Endothelial cell (in vitro differentiated cells): ENCODE measurements at places on chromosomes 6 and 20.
A peak's percentile ranks its signal among the peaks of the same experiment; 100 is the strongest.

DNA sequence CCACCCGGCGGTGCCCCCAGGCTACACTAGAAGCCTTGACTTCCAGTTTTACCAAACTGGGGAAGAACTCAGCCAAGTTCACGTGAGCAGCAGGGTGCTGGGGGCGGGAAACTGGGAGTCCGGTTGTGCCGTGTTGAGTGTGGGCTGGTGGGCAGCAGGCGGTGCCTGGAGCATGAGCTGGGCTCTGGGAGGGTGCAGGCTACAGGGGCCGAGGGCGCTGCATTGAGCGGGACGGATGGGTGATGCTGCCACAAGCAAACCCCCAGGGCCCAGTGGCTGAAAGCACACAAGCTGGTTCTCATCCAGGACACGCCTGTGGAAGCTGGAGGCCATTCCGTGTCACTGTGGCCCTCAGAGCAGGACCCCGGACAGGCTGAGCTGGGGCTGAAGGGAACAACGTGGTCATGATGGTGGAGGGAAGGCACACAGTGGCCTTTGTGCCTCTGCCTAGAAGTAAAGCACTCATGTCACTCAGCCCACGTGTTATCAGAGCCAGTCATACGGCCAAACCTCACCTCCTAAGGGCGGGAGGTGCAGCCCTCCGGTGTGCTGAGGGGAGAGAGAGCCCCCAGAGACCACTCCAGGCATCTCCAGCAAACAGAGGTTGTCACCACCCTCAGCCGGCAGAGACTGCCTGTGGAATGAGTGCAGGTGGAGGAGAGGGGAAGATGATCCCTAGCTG, 29.5 kb downstream of the RBM38 start:
- no peak for DNase-seq

DNA sequence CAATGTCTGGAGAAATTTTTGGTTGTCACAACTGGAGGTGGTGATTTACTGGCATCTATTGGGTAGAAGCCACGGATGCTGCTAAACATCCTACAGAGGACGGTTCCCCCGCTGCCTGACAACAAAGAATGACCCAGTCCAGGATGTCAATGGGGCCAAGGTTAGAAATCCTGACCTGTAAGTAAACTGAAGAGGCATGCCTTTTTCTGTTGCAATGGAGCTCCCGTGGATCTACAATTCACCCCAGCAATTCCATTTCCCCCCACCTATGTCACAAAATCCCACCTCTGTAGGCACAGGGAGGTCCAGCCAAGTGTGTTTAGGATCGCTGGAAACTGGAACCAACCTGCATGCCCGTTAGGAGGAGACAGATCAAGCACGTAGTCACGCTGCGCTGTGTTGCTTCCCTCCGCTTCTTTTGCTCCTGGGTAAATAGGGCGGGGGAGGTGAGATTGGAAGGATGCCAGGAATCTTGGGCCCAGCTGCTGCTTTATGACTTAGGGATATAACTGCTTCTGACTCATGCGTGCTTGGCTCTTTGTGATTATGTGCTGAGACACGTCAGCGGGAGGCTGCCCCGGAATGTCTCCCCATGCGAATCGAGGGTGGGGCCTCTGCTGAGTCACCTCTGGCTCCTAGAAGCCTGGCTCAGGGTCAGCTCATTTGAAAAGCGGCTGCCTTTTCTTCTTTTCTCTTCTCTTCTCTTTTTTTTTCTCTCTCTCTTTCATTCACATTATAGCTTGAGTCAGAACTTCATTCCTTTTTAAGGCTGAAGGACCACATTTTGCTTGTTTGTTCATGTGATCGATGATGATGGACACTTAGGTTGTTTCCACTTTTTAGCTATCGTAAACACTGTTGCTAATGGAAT, 12.4 kb upstream of the PEDS1 start:
- peak; percentile 61 for DNase-seq

DNA sequence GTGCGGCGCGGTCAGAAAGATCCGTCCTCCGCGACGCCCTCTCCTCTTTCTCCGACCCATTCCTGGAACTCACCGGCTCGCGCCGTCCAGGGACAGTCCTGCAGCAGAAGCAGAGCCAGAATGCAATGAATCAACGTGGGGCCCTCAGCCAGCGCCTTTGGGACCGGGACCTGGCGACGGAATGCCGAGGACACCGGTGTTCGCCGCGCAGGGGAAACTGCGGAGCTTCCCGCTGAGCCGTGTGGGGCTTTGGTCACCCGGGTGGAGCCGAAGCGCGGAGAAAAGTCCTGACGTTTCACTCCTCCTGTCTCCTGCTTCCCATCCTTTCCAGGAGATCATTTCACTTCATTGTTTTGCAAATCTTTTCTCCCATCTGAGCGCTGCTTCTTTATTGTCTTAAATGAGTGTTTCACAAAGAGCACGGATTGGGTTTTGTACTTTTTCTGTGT, 26.5 kb downstream of the ULBP1 start:
- no peak for DNase-seq

DNA sequence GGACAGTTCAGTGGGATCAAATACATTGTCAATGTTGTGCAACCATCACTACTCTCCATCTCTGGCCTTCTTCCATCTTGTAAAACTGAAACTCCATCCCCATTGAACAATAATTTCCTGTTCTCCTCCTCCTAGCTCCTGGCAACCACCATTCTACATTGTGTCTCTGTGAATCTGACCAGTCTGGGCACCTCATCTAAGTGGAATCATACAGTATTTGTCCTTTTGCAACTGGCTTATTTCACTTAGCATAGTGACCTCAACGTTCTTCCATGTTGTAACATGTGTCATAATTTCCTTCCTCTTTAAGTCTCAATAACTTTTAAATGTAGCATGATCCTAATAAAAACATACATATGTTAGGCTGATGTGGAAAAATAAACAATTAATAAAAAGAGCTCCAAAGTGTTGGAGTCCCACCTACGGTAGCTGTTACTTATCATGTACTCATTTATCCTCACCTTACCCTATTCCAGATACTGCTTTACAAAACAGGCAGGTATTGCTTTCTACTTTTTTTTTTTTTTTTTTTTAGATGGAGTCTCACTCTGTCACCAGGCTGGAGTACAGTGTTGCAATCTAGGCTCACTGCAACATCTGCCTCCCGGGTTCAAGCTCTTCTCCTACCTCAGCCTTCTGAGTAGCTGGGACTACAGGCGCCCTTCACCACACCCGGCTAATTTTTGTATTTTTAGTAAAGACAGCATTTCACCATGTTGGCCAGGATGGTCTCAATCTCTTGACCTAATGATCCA, 91.9 kb downstream of the TNFAIP3 start:
- no peak for DNase-seq

DNA sequence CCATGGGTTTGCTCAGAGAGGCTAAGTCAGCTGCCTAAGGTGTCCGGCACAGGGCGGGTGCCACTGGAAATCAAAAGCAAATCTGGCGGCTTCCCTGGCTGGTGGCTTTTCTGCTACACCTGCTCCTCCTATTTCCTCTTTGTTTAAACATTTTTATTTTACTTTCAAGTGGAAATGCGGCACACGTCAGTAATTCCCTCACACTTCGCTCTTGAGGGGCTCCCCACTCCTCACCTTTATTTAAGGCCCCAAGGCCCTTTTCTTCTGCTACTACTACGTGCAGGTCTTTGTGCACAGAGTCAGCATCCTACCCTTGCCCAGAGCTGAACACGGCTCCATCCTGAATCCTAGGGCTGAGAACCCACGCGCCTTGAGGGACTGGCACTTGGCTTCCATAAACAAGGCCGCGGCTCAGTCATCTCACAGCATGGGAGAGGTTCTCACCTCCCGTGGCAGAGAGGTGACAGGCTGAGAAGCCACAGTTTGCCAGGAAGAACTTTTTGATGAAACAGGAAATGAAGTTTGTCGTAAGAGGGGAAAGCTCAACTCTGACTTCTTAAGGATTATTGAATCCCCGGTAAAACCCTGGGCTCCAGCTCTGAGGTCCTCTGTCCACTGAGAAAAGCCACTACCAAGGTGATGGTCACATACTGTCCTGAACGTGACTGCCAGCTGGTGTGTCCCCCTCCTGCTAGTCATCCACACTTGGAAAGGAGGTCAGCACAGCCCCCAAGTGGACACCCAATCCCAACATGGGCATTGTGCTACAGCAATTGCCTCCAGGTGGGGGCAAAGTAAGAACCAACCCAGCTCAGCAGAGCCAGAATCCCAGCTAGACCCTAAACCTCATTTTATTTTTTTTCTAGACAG, 48.0 kb downstream of the NFATC2 start:
- no peak for DNase-seq

DNA sequence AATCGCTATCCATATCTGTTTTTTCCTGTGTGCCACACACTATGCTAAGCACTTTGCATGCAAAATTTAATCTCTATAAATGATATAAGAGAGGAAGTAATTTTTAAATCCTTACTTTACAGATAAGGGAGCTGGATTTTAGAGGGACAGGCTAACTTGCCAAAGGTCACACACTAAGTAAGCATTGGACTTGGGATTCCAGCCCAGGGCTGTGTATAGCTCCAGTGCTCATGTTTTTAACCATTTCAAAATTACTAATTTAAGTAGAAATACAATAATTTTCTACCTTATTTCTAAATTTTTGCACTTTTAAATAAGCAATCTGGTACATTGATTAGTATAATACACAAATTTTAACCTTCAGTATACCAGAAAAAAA, 144.6 kb downstream of the UST start:
- DNase-seq, result no peak

- DNase-seq, result no peak
Observed at GRCh38 chr20:21234324-21234723, 68.8 kb upstream of the XRN2 start.

- no peak for DNase-seq
Observed at GRCh38 chr6:169639653-169640278, 62.1 kb downstream of the WDR27 start.

GRCh38 chr20:51002633-51003032, 20.3 kb downstream of the KCNG1 start:
- DNase-seq, result no peak

- DNase-seq, result no peak
Observed at GRCh38 chr6:142868917-142869316, 76.1 kb downstream of the HIVEP2 start.

- no peak for DNase-seq
Observed at GRCh38 chr6:75391276-75391675, 102.3 kb downstream of the FILIP1 start.

DNA sequence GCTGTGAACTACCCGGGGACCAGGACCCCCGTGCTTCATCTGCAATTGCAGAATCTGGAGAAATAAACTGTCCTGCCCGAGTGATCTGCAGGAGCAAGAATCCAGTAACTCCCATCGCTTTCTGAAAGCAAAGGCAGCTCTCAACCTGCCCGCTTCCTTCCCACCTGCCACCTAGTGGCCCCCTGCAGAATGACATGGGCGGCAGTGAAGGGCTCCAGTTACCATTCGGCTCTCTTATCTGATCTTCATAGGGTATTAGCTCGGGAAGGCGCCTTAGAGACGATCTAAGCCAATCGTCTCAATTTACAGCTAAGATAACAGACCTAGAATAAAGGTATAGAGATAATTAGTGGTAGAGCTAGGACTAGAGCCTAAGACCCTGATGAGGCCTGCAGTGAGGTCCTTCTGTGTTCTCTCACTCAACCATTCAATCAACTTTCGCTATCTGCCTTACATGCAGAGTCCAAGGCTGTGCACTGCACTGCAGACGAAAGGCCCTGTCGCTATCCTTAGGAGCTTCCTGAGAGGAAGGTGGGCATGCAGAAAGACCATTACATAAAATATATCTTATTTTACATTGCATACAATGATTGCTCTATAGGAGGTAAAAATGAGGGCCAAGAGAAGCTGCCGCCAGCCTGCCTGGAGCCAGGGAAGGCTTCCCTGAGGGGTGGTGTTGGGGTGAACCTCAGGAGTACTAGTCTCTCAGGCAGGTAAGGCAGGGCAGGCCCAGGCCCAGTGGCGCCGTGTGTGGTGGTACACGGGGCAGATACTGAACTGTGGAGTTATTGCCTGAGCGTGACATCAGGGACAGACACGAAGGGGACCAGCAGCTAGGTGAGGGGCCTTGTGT, 7.1 kb upstream of the PSMG4 start:
- DNase-seq, result peak; percentile 90

DNA sequence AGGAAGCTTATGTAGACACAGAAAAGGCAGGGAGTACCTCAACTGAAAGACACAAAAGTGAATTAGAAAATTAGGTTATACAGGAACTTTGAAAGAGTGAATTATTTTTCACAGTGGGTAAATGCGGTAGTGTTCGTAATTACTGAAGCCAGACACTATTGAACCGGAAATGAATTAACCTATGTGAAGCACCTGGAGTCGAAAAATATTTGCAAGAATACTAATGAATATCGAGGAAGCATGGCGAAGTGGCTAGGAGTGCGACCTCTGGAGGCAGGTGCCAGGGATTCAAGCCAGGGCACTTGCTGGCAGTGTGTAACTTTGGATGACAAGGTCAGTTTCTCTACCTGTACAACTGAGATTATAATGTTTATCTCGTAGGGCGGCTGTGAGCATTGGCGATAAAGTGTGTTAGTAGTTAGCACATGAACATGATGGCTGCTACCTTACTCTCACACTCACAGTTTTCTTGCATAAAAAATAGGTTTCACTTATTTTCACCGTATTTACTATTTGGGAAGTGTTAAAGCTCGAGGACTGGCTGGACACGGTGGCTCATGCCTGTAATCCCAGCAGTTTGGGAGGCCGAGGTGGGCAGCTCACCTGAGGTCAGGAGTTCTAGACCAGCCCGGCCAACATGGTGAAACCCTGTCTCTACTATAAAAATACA, 567 bp upstream of the SLC18B1 start:
- peak; percentile 72 for DNase-seq

DNA sequence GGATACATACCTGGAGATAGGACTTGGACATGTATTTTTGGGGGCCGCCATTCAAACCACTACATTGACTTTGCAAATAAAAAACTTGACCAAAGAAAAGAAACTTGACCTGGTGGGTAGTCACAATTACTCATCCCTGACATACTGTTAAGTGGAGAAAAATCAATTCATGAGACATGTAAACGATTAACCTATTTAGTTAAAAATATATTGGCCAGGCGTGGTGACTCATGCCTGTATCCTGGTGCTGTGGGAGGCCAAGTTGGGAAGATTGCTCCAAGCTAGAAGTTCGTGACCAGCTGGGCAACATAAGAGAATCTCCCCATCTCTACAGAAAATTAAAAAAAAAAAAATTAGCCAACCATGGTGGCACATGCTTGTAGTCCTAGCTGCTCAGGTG, 2.5 kb upstream of the SRSF12 start:
- DNase-seq, result no peak

DNA sequence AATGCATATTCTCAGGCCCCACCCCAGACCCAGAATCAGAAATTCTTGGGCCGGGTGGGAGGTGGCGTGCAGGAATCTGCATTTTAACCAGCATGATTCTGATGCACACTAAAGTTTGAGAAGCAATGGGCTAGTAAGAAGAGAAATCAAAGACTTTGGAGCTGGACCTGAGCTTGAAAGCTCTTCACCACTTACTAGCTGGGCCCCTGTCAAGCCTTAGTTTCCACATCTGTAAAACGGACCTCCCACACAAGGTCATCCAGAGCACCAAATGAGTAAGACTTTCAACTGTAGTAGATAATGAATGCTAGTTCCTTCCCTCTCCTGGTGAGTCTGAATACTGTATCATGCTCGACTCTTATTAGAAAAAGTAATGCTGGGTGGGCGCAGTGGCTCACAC, 87.0 kb downstream of the TBC1D7 start:
- DNase-seq, result no peak

GRCh38 chr6:129890701-129891100, 29.6 kb upstream of the TMEM244 start:
- DNase-seq, result no peak

GRCh38 chr20:38730989-38731737, 6.9 kb downstream of the SLC32A1 start:
- DNase-seq, result peak; percentile 84
